ENCODE measurements at places on chromosomes 16 and 17.

GRCh38 chr16:86669937-86670749, 91.8 kb downstream of the FOXL1 start:
- DNase-seq: no peak

- DNase-seq: no peak
Observed at GRCh38 chr16:54212893-54213292, 73.7 kb downstream of the IRX3 start.

DNA sequence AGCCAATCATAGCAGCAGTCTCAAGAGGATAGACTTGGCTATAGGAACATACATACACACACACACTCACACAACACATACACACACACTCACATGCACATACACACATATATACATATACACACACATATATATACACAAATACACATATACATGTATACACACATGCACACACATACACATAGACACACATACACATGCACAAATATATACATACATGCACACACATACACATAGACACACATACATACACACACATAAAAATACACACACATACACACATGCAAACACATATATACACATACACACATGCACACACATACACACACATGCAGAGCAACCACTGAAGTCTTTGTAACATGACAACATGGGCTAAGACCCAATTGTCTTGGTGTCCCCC, 19.7 kb downstream of the CBLN1 start:
- DNase-seq: no peak

DNA sequence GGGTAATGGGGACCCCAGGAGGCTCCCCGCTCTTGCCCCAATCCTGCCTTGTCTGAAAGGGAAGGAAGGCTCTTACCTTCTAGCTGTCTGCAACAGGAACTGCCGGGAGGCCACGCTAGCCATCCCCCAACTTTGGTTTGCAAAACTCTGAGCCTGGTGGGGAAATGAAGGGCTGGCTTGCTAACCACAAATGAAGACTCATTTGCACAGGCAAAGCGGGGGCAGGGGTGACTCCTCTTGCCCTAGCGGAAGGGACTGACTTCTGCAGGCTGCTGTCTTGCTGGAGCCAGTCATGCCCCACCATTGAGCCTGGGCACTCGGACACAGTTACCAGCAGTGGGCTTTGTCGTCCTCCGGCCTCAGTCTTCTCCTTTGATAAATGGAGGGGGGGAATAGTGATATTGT, 52.6 kb downstream of the PLCG2 start:
- no peak for DNase-seq

DNA sequence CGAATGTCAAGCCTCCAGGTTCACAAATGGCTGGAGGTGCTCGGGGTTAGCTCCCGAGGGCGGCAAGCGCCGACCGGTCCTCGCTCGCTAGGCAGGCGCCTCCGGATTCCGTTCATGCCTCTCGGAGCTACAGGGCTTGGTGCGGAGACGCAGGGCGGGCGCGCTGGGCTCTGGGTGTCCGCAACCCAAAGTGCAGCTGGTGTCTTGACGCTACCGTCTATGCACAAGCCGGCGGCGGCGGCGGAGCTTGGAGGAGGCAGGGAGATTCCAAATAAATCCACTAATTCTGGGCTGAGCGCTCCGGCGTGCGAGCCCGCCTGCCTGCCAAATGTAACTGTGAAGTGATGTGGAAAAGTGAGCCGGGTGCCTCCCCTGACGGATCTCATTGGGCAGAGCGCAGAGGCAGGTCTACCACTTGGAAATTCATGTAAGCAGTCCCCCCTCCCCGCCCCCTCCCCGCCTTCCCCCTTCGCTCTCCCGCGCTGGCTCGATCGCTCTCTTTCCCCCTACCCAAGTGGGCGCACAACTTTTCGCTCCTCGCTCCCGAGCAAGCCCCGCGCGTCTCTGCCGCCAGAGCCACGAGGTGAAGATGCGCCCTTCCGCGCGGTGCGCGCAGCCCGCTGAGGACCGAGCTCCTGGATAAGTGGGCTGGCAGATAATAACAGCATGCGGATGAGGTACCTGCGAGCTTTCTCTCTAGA, at the start of gene CDH8:
CDH8 (minus strand) TSS at position 338 of the 701 bp plus-strand sequence. CDS start 15,035 bp downstream, outside the sequence.
- DNase-seq: no peak

DNA sequence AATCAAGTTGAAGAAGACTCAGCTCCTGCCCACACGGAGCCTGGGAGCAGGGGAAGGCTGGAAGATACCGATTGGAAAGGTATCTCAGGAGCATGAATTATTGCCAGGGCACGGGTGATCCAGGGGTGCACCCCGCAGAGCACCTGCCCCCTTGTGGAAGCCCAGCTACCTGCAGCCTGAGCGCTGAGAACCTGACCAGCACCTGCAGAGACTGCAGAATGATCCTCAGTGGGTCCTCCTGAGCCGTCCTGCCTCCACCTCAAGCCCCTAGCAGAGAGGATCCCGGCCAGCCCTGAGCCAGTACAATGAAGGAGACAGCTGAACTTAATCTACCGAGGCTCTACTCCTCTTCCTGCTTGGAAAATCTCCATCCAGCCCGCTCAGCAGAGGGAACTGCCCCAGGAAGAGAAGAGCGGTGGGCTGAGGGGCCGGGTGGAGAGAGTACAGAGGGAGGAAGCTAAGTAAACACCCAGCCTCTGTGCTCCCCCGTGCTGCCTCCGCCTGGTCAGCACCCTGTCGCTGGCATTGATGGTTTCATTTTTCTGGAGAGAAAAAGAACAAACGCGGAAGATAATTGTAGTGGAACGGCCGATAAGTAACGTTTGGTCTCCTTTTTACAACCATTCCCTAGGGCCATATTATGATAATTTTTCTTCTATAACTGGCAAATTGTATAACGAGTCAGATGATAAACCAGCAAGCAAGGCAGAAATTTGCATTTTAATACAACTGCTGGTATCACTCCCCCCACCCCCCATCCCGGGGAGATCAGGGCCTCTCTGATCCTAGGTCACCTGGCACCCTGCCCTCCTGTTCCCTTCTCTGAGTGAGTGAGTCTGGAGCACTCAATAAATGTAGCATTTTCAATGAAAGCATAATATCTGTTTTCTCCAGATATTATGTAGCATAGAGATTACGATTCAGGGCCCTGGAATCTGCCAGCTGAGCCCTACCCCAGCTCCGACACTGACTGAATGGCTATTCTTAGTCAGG, 204.5 kb upstream of the RPL38 start:
- no peak for DNase-seq

DNA sequence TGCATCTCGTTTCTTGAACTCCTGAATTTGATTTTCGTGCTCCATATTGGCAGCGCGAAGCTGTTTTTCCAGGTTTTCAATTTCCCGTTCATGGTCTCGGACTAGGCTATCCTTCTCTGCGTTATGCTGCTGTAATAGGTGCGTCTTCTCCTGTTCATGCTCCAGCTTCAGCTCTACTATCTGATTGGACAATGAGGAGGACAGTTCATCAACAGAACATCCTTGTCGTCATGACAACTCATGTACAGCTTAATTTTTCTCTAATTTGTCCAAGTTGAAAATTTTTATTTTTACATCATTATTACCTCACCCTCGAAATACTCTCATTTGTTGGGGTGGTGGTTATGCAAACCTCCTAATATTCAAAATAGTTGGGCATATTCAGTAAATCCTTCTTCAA, 289.8 kb downstream of the CEP112 start:
- DNase-seq: no peak

GRCh38 chr17:35795007-35795870, at the start of gene MMP28:
TSS of gene MMP28 (minus strand) at chr17:35795641. CDS start at chr17:35795377, 264 bp downstream.
- DNase-seq: no peak

GRCh38 chr16:685967-686366, 1.8 kb upstream of the JMJD8 start:
- DNase-seq: no peak

GRCh38 chr17:27756467-27757371, 43.6 kb downstream of the NOS2 start:
- DNase-seq: no peak

DNA sequence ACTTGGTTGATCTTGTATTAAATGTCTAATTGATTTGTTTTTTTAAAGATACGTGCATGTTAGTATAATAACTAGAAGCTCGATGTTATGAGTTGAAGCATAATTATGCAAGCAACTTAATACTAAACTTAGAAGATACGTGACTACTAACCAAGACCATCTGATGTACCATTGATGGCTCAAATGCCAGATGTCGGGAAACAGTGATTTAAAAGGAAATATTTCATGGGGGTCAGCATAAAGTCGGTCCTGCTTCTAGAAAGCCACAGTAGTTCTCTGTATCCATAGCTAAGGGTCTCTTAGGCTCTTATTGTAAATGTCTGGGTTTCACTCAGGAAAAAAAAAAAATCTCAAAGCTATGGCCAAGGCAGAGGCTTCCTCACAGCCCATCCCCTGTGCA, 61.2 kb upstream of the RBFOX1 start:
- DNase-seq: no peak

GRCh38 chr16:48330189-48330840, 54.9 kb downstream of the SIAH1 start:
- no peak for DNase-seq

GRCh38 chr17:73316919-73317505, 5.2 kb upstream of the CDC42EP4 start:
- no peak for DNase-seq

DNA sequence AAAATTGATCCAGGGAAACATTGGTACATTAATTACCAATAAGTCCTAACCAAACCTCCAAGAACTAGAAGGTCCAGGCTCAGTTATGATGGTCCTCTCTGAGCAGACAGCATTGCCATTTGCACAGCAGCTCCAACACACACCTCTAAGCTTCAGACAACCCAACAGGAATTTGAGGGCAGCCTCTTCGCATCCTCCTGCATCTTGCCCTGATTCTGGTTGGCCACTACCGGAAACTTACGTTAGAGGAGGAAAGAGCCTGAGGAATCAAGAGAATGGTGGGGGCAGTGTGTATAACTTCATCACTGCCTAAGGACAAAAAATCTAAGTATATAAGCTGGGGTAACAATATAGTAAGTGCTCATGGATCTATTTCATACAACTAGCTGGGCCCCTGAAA, 15.7 kb downstream of the FAM117A start:
- DNase-seq: no peak

DNA sequence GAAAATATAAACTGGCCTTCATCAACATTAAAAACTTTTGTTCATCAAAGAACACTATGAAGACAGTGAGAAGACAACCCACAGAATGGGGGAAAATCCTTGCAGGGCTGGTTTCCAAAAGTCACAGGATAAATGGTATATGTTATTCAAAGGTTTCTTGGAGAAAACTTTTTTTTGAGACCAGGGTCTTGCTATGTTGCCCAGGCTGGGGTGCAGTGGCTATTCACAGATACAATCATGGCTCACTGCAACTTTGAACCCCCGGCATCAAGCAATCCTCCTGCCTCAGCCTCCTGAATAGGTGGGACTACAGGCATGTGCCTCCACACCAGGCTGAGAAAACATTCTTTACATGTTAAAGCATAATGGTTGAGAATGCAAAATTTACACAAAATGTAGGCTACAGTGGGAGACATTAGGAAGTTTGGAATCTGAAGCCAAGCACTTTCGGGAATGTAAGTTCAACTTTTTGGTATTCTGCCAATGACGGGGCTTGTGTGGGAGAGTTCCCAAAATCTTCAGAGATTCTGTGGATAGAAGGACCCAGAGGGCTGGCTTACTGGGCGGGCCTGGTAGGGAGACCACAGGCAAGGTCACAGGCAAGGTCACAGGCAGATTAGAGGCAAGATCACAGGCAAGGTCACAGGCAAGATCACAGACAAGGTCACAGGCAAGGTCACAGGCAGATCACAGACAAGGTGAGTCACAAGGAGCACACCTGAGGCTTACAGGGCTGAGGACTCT, 24.2 kb upstream of the ATP2A3 start:
- no peak for DNase-seq

DNA sequence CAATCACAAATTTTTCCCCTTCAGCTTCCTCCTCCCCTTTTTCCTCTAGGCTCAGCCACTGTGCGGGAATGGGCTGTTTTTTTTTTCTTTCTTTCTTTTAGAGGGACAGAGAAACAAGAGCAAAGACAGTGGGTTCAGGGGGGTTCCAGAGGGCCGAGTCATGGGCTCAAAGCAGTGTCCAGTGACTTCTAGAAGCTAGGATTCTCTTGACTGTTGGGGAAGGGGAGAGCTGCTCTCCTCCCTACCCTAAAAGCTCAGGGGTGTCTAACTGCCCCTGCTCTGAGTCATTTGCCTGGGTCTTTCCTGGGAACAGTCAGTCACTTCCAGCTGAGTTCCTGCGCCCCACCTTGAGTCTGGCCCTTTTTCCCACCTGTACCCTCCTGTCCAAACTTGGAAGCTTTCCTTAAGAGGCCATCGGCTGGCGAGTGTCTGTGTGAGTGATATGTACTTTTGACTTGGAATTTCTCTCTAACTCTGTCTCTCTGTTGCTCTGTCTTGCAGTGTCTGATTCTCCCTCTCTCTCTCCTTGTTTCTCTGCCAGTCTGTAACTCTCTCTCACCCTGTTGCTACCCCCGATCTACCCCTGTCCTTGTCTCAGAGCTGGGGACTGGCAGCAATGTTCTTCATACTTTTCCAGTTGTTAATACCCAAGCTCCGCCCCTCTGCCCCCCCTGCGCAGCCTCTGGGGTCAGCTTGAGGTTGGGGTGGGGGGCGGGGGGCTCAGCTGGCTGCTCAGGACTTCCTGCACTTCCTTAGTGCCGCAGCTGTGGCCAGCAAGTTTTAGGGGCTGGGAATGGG, 2.4 kb downstream of the THRA start:
- DNase-seq: no peak

DNA sequence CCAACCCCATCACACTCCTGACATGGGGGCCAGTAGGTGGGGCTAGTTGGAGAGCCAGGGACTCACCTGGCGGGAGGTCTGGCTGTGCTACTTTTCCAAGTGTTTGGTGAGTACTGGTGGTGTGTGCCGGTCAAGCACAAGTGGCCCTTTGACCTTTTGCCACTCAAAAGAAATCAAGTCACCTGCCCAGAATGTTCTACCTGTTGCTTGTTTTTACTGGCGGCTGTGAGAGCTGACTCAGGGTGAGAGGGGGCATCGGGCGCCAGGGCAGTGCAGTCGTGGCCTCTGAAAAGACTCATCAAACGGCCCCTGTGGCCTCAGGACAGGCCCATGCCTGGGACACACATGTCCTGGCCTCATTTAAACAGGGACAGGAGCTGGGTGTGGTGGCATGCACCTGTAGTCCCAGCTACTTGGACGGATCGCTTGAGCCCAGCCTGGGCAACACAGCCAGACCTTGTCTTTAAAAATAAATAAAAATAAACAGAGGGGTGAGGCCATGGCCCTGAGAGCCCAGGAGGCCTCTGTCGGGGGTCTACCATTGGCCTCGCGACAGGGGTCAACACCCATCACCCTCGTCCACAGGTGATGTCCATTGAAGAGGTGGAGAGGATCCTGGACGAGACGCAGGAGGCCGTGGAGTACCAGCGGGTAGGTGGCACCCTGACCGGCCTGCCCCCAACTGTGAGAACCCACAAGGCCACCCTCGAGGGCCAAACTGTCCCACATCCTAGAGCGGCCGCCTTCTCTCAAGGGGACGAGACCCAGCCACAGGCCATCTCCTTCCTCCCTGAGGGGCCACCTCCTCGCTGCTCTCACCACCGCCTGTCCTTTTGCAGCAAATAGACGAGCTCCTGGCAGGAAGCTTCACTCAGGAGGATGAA, 5.0 kb downstream of the CHMP6 start:
- no peak for DNase-seq
